GM04504 (cell line): ENCODE measurements at places on chromosomes 1 and 21.

DNA sequence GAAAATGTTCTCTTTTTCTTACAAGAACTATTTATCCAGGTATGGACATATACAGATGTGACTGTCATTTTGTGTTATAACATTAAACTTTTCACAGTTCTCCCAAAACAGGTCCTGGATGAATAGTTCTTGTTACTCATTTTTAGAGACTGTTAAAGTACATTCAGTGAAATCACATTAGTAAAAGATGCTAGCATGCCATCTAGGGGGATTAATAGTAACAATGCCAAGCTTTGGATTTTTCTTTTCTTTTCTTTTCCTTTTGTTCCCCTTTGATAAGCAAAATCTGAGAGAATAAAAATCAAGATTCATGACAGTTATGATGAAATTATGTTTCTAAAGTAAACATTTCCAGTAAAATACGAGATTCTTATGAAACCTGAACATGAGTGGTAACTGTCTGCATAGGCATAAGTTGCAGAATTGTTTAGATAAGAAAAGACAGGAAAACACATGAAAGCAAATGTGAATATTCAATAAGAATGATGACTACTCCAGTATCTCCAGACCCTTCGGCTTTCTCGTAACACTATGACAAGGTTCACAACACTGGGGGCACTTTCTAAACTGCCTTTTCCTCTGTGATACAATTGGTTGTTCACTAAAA is 77.5 kb downstream of the TPR start:
- DNase-seq, result no peak

GRCh38 chr1:201369209-201369608 is 8.3 kb downstream of the TNNT2 start:
- no peak for DNase-seq

DNA sequence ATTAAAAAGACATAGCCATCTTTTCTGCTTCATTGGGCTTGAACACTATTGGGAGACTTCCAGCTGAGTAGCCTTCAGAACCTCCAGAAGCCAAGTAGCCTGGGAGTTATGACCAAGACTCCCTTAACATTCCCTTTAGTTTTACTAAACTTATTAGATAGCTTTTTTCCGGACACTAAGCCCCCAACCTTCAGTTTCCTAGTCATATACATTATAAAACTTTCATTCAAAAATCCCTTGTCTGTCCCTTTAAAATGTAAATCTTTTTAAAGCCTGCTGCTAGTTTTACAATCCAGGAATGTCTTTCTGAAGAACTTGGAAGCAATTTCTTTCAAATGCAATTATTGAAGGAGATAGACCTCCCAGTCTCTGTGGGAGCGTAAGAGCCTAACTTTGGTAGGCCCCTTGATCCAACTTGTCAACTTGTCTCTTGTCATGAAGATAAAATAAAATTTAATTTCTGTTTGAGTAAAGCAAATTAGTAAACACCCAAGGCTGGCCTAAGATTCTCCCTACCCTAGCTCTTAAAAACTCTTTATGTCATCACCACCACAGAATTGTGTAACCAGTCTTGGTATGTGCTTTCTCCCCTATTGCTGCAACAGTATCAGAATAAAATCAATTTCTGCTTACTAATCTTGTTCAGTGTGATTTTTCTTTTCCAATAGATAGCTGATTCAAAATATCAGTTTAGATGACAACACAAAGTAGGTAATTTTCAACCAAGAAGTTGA is 796.2 kb downstream of the PLA2G4A start:
- DNase-seq, result no peak

GRCh38 chr1:241934201-241934848 is 23.2 kb upstream of the BECN2 start:
- DNase-seq, result peak; percentile 34

- no peak for DNase-seq
Observed at GRCh38 chr1:63327417-63328054, 5.2 kb downstream of the FOXD3 start.

DNA sequence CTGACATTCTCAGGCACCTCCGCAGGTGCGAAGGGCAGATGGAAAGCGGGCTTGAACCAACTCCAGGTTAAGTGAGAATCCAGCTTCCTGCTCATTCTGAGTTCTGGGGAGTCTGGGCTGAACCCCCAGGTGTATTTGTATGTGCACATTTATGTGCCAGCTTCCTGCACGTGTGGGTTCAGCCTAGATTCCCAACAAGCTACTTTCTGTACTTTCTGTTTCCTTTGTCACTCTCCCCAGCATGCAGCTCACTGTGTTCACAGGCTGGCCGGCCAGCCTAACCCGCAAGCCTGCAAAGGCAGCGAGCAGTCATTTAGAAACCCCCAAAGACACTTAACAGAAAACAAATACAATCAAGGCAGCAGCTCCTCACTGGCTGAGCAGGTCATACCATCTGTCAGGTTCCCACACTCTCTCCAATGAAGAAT is 1.3 kb upstream of the IL19 start:
- DNase-seq, result no peak

DNA sequence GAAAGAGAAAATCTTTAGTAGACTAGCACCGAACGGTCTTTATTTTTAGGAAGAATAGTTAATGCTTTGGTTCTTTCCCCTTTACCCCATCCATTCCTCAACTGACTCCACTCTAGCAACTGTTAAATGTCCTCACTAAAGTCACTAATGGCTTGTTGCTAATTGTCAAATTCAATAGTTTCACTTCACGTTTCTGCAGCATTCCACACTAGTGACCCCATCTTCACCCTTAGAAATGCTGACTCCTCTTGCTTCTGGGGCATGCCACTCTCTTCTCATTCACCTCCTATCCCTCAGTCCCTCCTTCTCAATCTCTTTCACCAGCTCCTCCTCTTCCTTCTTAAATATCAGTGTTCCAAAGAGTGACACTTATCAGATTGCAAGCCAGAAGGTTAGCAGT is 19.4 kb upstream of the CADM3 start:
- no peak for DNase-seq

DNA sequence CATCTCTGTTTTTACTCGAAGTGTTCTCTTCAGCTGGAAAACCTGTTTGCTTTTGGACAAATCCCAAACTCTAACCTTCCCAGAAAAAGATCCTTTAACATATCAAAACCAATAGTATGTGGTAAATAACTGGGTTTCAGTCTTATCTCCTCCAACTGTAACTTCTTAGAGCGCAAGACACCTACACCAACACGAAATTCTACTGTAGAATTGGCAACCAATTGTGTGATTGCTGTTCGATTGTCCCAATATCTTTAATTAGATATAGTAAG is 5.8 kb upstream of the MPZL1 start:
- no peak for DNase-seq

GRCh38 chr1:207054491-207054890 is 1.4 kb downstream of the PFKFB2 start:
- DNase-seq, result no peak

DNA sequence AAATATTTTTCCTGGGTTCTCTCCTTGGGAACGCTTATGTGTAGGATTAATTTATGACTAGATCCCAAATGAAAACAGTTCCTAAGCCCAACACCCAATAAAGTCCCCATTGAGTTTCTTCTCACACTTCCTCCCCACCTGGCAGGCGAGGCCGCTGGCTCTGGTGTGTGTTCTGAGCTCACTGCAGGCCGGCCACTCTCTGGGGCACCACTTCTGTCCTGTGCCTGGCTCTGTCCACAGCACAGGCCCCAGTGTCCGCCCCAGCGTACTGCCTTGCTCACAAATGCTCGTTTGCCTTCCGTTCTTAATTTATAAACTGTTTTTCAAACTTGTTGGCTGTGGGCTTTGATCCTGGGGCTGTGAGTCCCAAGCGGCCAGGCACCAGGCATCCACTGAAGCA is 90.6 kb downstream of the TLR5 start:
- no peak for DNase-seq

GRCh38 chr1:150971583-150972416 is 2.8 kb downstream of the CERS2 start:
- no peak for DNase-seq

DNA sequence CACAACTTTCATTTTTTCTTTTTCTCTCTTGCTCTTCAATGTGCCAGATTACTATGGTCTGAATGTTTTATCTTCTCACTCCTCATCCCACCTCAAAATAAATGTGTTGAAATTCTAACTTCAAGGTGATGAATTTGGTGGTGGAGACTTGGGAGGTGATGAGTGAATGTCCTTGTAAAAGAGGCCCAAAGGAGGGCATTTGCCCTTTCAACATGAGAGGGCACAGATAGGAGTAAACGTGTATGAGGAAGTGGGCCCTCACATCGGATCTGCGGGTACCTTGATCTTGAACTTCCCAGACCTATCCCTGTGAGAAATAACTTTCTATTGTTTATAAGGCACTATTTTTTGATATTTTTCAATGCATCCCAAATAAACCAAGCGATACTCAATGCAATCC is 412.3 kb upstream of the ADGRL2 start:
- no peak for DNase-seq

DNA sequence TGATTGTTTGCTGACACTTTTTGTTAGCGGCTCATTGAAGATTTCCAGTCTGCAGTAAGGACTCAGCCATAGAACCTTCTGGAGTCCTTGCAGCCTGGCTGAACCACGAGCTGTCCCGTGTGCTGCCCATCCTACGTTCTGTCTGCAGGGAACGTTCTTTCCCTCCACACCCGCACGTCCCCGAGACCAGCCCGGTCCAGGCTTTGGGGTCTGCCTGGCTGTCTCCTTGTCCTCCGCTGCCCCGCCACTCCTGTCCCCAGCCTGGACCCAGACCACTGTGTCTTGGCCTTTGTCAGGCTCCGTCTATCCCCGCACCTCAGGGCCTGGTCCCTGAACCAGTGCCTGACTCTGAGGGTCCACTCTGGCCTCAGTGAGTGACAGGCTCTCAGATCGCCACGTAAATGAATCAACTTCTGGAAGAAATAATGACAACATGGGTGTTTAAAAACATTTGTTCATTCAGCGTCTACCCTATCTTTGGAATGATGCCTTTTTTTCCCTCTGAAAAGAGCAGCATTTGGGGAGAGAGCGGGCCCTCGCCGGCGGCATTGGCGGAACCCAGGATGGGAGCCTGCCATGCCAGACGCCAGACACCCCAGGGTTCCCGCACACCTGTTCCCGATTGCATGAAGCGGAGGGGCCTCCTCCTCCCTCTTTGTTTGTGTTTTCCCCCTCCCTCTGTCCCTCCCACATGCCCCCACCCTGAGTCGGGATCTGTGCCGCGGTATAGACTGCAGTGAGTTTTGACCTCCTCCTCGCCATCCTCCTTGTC is 43.9 kb upstream of the C1orf174 start:
- no peak for DNase-seq

GRCh38 chr1:2299131-2299627 is 71.1 kb downstream of the SKI start:
- DNase-seq, result no peak

DNA sequence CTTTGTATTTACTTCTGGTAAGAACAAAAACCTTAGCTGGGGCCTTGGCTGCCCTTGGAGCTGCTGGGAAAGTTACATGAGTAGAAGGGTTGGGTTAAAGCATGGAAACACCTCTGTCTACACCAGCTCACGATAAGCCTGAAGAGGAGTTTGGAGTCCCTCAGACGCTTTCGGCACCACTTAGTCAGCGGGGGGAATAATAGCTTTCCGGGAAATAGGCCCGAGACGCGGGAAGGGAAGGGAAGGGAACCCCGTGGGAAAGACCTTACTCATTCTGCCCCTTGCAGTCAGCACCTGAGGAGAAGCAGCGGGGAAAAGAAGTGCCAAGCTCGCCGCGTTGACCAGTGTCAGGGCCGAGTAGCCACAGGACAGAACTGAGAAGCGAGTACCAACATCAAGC is 66.4 kb upstream of the PDE9A start:
- no peak for DNase-seq

DNA sequence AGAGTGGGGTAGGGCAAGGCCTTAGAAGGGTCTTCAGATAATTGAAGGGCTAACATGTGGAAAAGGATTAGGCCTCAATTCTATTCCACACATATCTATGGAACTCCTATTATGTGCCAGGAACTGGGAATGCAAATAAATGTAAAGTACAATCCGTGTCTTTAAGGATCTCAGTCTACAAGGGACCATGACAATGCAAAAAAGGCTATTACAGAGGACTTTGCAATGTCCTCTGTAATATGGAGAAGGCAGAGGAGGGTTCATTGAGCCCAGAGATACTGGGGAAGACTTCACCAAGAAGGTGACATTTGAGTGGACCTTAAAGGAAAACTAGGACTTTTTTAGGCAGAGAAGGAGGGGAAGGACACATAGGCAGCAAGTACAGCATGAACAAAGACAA is 4.5 kb upstream of the SCMH1 start:
- no peak for DNase-seq

- DNase-seq, result no peak
Observed at GRCh38 chr1:32494196-32494595, 29.3 kb downstream of the ZBTB8B start.

- DNase-seq, result no peak
Observed at GRCh38 chr1:33494929-33495328, 22.5 kb downstream of the ZSCAN20 start.

DNA sequence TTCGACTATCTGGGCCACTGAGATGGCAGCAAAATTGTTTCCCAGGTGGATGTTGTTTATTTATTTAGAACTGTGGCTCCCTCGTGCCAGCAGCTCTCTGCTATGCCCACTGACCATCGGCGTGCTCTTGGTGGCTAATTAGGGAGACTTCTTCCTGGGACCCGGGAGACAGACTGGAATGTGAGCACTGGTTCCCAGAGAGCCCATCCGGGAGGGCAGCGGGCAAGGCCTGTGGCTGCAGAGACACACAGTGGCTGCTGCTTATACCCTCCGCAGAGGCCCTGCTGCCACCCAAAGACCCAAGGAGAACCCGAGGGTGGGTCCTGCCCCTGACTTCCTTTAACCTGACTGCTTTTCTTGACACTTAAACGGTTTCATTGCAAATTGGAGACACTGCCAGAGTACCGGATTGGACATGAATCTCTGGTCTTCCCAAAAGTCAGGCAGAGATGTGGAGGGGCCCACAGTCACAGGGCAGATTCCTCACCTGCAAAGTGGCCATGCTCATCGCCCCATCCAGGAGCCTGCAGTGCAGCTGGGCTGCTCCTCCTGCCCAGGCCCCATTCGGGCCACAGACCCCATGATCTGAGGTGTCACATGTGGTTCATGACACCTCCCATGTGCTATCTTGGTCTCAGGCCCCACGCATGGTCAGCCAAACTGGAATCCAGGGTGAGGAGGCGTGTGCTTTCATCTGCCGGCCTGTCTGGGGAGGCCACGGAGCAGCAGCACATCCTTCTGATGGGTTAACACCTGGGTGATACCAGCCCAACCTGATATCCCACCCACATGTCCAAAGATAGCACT is 5.7 kb upstream of the MATN1 start:
- DNase-seq, result no peak

GRCh38 chr1:244730153-244730933 is 77.4 kb downstream of the DESI2 start:
- DNase-seq, result peak; percentile 10

DNA sequence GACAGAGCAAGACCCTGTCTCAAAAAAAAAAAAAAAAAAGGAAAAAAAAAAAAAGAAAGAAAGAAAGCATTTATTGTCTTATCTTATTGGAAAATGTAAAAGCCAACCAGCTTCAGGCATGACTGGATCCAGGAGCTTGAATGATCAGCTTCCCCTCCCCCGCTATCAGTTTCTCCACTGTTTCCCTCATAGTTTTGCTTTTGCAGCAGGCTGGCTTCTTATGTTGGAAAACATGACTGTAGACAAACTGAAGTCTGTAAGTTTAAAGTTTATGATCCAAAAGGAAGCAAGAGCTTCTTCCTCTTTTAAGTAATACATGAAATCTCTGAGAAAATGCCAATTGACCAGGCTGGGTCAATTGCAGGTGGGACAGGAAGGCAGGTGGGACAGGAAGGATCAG is 52.2 kb downstream of the FHAD1 start:
- no peak for DNase-seq
